ENCODE measurements at places on chromosomes 13 and 19.

GRCh38 chr19:40688309-40688708 lies 2.1 kb downstream of the NUMBL start:
- DNase-seq, result no peak

GRCh38 chr13:39602614-39603366 lies at the start of gene LHFPL6:
Gene LHFPL6 (minus strand): TSS chr13:39603193.
- no peak for DNase-seq

DNA sequence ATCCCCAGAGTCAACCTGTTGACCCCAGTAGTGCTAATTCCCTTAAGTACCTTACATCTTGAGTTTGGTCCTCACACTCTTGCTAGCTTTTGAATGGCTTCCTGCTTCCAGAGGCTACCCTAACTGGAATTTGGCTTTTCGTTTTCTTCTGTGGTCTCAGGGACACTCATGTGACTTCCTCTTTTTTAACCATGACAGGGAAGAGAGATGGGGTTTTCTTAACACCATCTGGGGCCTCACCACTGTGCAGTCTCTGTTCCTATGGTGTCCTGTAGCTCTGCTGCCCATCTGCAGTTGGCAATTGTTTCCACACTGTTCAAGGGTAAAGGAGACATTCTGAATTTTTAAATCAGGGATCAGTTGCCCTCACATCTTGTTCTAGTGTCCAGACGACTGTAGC lies 66.7 kb downstream of the SLC10A2 start:
- DNase-seq, result no peak

DNA sequence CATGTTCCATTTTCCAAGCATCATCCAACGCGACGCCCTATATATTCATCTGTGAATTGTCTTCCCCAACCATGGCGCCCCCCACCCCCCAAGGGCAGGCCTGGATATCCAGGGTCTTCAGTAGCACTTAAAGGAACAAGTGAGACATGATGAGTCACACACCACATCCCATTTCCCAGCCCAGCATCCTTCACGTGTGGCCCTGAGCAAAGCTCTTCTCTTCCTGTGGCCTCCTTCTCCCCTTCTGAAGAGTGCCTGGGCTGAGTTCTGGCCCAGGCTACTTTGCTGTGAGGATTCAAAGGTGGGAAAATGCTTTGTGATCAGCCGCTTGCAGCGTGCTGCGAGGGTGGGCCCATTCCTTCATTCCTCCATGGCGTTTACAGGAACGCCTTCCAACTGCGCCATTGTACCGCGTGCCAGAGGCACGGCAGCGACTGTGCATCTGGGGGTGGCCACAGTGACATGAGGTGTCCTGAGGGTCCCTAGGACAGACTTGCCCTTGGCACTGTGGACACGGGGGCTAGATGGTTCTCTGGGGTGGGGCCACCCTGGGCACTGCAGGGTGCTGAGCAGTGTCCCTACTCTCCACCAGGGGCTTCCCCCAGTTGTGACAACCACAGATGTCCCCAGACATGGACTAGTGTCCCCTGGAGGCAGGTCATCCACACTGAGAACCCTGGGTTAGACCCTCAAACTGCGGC lies 11.7 kb downstream of the PLIN4 start:
- no peak for DNase-seq

GRCh38 chr13:27347211-27347772 lies 76.7 kb downstream of the RASL11A start:
- no peak for DNase-seq

DNA sequence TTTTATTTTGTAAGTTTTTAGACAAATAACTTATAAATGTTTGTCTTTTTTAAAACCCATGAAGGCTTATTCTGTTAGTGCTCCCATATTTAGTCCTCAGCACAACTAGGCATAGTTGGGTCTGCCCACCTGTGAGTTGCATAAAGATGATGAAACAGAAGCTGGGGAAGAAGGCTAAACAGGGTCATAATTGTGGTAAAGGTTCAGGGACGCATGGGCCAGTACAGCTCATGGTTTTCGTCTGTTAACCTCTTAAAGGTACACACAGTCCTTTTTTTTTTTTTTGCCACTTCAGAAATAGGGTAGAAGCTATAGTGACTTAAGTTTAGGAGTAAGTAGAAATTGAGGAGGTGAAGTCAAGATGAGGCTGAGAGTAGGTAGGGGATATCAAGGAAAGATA lies 58.3 kb downstream of the TM9SF2 start:
- DNase-seq, result no peak

DNA sequence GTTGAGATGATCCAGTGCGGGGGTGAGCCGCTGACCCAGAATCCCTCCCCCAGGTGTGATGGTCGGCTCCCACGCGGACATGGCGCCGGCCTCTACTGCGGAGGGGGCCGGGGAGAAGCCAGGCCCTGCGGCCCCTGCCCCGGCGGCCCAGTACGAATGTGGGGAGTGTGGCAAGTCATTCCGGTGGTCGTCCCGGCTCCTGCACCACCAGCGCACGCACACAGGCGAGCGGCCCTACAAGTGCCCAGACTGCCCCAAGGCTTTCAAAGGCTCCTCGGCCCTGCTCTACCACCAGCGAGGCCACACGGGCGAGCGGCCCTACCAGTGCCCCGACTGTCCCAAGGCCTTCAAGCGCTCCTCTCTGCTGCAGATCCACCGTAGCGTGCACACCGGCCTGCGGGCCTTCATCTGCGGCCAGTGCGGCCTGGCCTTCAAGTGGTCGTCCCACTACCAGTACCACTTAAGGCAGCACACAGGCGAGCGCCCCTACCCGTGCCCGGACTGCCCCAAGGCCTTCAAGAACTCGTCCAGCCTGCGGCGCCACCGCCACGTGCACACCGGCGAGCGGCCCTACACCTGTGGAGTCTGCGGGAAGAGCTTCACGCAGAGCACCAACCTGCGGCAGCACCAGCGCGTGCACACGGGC lies 3.7 kb upstream of the NAT14 start:
- DNase-seq, result no peak

DNA sequence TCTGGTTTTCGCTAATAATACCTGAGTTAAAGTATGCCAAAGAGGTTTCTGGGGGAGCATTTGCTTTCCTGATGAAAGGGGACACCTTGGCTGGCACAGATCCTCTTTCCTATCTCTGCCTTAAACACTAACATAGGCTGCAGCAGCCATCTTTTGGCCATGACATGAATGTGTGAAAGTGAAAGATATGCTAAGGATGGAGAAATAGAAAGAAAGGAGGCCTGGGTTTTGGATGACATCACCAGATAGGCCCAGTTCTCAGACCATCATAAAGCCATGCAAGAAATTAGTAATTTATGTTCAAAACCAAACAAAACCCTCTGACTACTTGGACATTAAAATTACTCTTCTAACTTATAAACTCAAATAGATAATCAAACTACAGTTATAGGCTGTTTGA lies 279.7 kb downstream of the COG6 start:
- no peak for DNase-seq

DNA sequence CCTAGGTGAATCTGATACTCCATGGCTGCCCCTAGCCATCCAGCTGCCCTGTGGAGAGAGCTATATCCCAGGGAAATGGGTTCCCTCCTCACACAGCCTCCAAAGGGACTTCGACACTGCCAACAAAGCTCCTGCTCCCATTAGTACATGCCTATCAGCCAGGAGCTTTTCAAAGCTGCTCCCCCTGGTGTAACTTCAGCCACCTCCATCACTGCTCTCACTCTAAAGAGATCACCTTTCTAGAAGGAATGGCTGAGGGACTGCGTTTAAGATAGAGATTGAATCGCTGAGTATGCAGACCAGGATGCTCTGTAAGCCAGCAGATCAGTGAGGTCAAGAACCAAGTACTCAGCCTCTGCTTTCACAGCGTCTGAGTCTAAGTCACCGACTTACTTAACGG lies 213.7 kb downstream of the NALCN start:
- no peak for DNase-seq

GRCh38 chr19:14119644-14120496 lies 2.3 kb upstream of the PRKACA start:
- DNase-seq, result no peak

GRCh38 chr13:33870046-33870668 lies 52.2 kb downstream of the RFC3 start:
- no peak for DNase-seq

DNA sequence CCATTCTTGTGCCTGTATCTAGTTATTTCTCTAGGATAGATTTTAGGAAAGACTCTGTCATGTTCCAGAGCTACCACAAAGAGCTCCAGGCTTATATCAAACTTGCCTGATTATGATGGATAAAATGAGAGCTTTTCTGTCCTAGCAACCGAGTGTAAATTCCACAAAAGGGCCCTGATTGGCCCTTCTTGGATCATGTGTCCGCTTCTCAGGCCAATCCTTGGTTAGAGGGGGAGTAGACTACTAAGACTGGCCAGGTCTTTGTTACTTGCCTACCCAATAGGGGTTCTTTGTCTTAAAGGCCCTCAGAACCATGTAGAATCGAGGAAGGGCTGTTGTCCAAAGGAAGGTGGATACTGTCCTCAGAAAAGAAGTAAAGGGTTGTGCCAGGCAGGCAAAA lies 2.4 kb downstream of the DHX34 start:
- DNase-seq, result peak; percentile 4

DNA sequence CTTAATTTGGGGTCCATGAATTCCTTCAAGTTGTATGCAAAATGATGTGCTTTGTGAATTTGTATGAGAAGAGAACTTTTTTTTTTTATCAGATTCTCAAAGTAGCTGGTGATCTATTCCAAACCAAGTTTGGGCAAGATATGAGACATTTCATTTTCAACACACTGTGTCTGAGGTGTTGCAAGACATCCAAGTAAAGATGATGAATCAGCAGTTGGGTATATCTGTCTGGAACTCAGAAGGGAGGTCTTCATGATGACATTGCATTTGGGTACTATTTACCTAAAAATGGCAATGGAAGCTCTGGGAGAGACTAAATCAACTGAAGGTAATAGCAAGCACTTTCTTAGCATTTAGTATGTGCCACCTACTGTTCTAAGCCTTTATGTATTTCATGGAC lies 2.8 kb downstream of the FAM124A start:
- DNase-seq, result no peak

GRCh38 chr19:3403489-3404323 lies 37.3 kb downstream of the NFIC start:
- DNase-seq, result no peak

GRCh38 chr19:16435999-16436650 lies 35.6 kb downstream of the EPS15L1 start:
- DNase-seq, result no peak

Measured in NCI-H510A treated with DMSO at 0.1 percent for 48 hours (cell line).